NCI-H524 treated with DMSO at 0.1 percent for 48 hours (cell line): ENCODE measurements at places on chromosomes 4 and X.

DNA sequence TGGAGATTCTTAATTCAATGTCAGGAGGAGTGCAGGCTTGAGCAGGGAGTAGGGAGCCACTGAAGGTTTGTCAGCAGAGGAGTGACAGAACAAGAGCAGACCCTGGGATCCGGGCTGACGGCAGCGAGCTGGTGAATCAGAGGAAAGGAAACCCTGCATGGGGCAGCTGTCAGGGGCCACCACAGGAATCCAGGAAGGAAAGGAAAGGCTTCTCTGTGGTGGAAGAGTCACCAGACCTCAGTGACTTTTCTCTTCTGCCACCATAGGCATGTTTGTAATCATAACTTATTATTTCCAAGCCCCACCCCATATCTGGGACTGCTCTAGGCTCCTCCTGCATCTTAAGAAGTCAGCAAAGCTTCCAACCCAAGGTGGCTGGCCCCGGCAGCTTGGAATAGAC, 150.9 kb downstream of the BCOR start:
- DNase-seq: no peak

GRCh38 chr4:152983221-152983620, 47.1 kb downstream of the FHDC1 start:
- no peak for DNase-seq

- DNase-seq: no peak
These were observed 961.2 kb downstream of the RPA4 start for GRCh38 chrX:97844943-97845342.

- no peak for DNase-seq
These were observed at the start of gene DDX53 for GRCh38 chrX:22999696-23000223. TSS of gene DDX53 (plus strand) at chrX:22999960. CDS start at chrX:23000058, 98 bp downstream.

DNA sequence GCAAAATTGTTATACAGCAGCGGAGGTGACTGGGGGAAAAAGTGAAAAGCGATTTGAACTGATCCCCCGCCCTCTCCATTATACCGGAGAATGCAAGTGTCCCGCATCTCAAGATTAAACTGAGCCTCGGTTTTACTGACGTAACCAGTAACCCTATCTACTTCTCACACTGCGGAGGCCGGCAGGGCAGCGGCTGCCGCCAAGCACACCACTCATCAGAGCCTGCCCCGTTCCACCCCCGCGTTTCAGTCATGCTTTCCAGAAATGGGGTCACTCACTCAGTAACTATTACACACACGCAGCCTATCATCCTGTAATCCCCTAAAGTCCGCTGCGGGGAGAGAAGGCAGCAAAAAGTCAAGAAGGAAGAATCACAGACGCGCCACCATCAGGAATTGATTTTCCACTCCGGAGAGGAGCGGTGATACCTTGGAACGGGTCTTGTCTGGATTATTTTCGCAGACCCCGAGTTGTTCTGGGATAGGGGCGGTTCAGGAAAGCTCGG, 1.4 kb downstream of the RPS6KA3 start:
- DNase-seq: peak; percentile 20

DNA sequence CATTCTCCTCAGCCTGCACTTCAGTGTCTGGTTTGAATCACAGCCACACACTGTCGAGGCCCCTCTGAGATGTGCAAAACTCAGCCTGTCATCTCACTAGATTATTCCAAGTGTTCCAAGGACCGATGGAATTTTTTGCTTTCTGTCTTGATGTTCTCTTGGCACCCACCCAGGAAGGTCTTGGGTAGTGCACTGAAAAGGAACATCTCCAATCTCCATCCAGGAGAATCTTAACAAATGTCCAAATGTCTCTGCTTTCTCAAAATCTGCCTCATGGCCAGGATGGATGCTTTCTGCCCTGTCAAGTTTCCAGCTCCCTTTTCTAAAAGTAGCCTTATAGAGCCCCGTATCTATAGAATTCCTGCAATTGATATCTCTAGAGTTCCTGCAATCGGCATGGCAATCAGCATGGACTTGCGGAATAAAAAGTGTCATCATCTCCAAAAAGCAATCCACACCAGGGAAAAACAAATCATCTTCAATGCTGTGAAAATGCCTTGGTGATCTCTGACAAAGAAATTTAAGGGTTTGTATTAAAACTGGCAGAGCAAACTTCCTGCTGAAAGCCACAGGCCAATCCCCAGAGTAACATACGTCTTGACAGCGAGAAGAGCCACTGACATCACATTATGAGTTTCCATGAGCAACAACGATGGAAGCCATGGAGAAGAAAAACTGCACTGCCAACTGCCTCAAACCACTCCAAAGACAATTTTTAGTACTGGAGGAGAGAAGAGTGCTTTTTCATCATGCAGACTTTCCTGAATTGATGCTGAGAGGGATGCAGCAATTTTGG, 215.3 kb upstream of the FAM9B start:
- DNase-seq: no peak

DNA sequence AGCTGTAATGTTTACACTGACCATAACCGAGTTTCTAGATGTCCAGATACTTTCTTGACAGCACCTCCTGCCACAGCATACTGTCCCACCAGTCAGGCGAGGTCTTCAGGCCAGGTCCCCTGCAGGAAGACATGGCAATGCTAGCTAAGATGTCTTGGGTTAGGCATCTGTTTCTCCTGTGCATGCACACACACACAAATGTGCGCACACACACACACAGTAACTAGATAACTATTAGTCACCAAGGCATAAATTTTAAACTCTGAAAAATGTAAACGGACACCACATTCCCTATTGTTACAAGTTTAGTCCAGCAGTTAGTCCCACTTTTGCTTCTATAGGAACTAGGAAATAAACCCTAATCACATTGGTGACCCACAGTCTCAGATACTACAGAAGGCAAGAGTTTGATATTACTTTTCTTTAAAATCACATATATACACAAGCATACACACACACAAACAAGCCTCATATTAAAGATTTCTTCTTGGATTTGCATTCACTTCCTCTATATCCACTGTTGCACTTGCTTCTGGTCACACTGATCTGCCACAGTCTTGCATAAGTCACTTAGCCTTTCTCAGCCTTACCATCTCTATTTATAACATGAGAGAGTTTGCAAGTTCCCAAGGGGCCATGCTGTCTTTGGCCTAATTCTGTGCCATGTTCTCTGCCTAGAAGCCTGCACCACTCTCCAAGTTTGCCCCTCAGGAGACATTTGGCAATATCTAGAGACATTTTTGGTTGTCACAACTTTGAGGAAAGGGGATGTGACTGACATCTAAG, 32.2 kb downstream of the IL21 start:
- no peak for DNase-seq

- no peak for DNase-seq
These were observed 36.3 kb downstream of the HTT-AS start for GRCh38 chr4:3037957-3038461.

DNA sequence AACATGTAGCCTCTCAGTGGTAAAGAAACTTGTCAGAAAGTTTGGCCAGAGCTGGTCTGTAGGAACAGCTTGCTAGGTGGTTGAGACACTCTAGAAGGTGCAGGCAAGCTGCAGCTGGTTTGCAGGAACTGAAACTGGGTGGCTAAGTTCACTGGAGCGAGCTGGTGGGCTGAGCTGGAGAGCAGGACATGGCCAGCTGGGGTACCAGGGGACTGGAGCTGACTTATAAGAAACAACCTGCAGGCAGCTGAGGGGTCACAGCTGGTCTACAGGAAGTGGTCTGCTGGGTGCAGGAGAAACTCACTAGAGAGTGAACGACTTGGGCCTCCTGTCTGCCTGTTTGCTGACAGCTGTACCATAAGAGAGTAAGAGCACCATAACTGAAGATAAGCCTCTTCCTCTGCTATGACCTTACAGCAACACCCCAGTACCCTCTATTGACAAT, 157.1 kb upstream of the LNX1 start:
- DNase-seq: no peak

GRCh38 chr4:121148621-121149020, 15.5 kb downstream of the TNIP3 start:
- DNase-seq: no peak

- peak; percentile 29 for DNase-seq
These were observed 45.2 kb downstream of the ADD1 start for GRCh38 chr4:2888886-2889285.

DNA sequence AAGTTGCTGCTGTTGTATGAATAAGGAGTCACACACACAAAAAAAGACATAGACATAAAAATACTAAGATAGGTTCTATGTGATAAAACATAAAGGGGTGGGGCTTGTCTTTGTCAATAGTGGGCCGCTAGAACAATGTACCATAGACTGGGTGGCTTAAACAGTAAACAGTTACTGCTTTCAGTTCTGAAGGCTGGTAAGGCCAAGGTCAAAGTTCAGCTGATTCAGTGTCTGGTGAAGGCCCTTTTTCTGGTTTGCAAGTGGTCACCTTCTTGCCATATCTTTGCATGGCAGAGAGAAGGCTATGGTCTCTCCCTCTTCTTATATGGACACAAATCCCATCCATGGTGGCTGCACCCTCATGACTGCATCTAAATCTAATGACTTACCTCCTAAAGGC, 1980.7 kb downstream of the PCDH7 start:
- DNase-seq: no peak

DNA sequence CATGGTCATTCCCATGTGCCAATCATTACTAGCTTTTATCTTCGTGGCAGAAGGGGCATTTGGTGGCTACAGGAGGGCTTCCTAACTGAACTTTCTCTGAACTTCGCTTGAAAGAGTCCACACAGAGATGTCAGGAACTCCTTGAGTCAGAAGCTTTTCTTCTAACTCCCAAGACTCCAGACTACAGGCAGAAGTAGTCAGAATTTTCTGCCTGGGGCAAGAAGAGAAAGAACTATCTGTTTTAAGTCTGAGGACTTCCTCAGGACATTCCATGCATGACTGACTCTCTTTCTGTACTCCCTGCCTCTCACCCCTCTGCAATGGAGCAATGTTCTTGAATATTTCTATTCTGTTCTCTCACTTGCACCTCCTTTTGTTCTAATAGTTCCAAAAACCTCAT, 170.5 kb upstream of the TBC1D9 start:
- no peak for DNase-seq

GRCh38 chr4:35879479-35879878, 364.8 kb downstream of the ARAP2 start:
- DNase-seq: no peak

GRCh38 chrX:114615765-114616164, 31.9 kb downstream of the HTR2C start:
- DNase-seq: no peak

DNA sequence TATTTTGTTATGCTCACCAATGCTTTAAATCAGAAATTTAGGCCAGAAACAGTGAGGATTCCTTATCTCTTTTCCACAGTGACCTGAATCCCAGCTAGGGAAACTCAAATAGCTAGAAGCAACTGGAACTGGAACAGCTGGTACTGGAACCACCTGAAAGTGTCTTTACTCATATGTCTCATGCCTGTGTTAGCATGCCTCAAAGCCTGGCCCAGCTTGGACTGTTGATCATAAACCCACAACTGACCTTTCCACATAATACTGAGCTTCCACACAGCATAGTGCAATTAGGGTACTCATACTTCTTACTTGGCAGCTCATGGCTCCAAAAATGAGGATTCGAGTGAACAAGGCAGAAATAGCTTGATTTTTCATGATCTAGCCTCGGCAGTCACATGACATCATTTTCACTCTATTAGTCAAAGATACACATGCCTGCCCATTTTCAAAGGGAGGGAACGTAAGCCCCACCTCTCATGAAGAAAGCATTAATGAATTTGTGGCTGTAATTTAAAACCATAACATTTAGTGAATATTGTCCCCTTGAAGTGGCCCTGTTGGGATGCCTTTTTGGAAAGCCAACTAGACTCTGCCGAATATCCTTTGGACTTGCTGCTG, 80.8 kb upstream of the ACSL1 start:
- no peak for DNase-seq

DNA sequence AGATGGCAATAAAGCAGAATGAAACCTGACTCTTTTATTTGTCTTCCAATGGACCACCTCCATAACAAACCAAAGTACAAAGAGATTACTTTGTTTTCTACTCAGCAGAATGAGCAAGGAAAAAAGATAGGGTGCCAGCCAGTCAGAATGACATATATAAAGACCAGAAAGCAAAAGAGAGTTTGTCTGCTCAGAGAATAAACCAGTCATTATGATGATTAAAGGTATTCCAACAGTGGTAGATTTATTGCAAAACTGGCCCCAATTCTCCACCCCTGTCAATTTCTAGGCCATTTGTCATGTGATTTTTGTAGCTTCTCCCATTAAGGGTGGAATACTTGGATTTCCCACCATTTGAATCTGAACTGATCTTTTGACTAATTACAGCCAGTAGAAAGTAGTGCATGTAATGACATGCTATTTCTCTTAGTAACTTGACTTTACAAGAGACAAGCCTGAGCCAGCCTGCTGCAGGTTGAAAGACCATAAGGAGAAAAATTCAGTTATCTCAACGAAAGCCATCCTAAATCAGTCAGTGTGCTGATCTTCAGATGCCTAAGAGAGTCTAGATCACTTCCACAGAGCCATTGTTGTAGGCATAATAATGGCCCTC, 203.1 kb downstream of the EPHA5 start:
- no peak for DNase-seq

- DNase-seq: no peak
These were observed 113.8 kb upstream of the STIM2 start for GRCh38 chr4:26746802-26747213.

DNA sequence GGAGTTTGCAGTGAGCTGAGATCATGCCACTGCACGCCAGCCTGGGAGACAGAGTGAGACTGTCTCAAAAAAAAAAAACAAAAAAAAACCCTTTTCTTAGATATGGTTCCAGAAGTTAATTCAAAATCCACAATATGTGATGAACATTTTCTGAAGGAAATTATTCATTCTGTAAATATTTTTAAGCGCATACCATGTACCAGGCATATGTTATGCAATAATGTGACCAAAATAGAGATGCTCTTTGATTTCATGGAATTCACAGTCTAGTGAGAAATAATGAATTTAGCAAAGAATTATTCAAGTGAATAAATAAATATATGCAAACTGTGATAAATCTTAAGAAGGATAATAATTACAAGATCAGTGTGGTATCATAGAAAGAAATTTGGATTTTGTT, 174.7 kb downstream of the GC start:
- no peak for DNase-seq

DNA sequence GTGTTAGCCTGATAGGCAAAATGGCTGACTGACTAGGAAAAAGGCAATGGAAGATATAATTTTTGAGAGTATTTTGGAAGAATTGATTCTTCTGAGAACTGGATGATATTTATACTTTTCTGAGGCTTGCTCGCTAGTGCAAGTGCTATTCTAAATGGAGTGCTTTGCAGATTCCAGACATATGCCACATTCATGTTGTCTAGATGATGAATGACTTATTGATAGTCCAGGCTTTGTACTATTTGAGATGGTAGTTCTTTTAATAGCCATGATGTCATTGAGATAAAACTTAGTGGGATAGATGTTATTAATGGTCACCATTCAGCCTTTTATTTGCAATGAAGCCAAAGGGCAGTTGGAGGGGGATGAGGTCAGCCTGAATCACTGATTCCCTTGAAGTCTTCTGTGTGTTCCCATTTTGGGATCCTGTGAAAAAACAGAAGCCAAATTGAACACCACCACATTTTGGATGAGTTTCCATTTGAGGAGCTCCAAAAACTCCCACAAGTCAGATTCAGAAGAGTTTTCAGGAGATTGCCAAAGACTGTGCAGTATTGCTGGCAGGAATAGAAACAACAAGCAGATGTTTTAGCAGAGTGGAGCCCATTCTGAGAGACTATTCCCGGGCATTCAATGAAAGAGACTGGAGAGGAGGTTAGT, 184.1 kb downstream of the IL1RAPL2 start:
- no peak for DNase-seq

- no peak for DNase-seq
These were observed 442.9 kb downstream of the TLL1 start for GRCh38 chr4:166315721-166316467.

GRCh38 chr4:99179626-99180025, 35.5 kb upstream of the ADH4 start:
- DNase-seq: no peak

- DNase-seq: no peak
These were observed 673 bp downstream of the PARM1 start for GRCh38 chr4:74933562-74934015.
